Naive thymus-derived CD8-positive, alpha-beta T cell (primary cell): ENCODE measurements at places on chromosomes 16 and 17. TPM values are rescaled to one million over a fixed set of nuclear protein-coding genes. Genes with fewer than 3 reads are reported as not detected.

MT1H gene
- not detected for polyA plus RNA-seq

C16orf74 gene
- polyA plus RNA-seq = 16.0 TPM

OTOP3 gene
- polyA plus RNA-seq = not detected

CES4A gene
- polyA plus RNA-seq = 2.4 TPM

NOG gene
- polyA plus RNA-seq = 49.9 TPM

CCL14 gene
- polyA plus RNA-seq = not detected

PLA2G10 gene
- polyA plus RNA-seq = not detected

CEP295NL gene
- polyA plus RNA-seq = not detected

PLLP gene
- polyA plus RNA-seq = 8.8 TPM

DLX4 gene
- not detected for polyA plus RNA-seq

METTL2A gene
- polyA plus RNA-seq = 17.3 TPM

TBX6 gene
- polyA plus RNA-seq = 0.25 TPM

TNRC6A gene
- 12.9 TPM for polyA plus RNA-seq

ADAD2 gene
- polyA plus RNA-seq = 0.21 TPM

IQCK gene
- 1.7 TPM for polyA plus RNA-seq

DCXR gene
- 127 TPM for polyA plus RNA-seq
